NCI-H1092 treated with DMSO at 0.1 percent for 48 hours (cell line): ENCODE measurements at places on chromosomes 12 and 14.

DNA sequence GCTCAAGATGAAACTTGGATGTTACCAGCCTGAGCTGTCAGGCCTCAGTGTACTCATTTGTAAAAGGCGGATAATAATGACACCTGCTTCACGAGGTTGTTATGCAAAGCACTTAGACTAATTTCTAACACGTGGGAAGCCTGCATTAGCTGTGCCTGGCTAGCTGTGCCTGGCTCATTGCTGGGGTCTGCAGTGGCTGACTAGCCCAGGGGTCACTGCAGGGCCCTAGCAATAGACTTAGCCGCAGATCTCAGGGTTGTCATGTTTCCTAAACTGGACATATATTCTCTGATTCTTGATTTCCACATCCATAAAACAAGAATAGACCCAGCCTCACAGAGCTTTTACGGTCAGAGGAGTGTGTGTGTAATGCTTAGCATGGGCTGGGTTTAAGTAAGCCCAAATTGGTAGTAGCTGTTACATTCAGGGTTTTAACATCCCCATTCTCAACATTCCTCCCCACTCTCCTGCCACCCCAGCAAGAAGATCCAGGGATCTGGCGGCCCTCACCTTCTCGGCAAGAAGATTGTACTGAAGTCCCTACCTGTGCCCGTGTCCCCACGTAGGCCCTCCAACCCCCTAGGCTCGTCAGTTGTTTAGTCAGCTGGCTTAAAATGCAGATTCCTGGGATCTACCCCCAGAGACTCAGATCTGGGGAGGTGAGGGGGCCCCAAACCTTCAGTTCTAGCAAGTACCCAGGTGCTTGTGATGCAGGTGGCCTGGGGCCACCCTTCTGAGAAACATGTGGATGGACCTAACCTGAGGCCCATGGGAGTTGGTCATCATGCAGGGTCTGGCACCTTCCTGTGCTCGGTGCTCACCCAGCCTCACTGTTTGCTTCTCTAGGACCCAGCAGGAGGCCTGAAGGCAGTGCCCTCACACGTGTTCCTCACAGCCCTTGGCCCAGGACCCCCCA lies 8.6 kb downstream of the NR4A1 start:
- no peak for DNase-seq

DNA sequence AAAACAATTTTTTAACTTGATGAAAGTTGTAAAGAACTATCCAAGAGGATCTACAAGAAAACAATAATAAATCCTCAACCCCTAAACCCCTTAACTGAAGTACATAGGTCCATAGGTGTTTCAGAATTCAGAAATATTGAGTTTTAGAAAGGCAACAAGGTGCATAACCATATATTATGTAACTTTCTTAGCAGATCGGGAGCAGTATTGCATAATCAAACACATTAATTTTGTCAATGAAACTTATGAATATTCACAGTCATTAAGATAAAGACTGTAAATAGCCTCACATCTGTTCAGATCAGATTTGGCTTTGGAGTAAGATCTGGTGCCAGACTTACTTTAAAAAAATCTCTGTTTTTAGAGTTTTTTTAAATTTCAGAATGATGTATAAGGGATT lies 647.1 kb upstream of the FLRT2 start:
- DNase-seq = no peak

GRCh38 chr14:51988221-51988620 lies 1.1 kb upstream of the RTRAF start:
- DNase-seq = no peak

GRCh38 chr12:56242986-56243385 lies 13.1 kb downstream of the SLC39A5 start:
- no peak for DNase-seq

GRCh38 chr12:24850496-24850895 lies 98.4 kb downstream of the BCAT1 start:
- DNase-seq = no peak
